Gastrocnemius medialis (tissue), 4 donors: ENCODE measurements at places on chromosomes 4 and X. TPM values are rescaled to one million over a fixed set of nuclear protein-coding genes. Genes with fewer than 3 reads are reported as not detected.

SHROOM2 gene
- total RNA-seq, result 0.29 TPM

STAP1 gene
- total RNA-seq, result not detected

TLL1 gene
- total RNA-seq, result 2.3 TPM

DNA sequence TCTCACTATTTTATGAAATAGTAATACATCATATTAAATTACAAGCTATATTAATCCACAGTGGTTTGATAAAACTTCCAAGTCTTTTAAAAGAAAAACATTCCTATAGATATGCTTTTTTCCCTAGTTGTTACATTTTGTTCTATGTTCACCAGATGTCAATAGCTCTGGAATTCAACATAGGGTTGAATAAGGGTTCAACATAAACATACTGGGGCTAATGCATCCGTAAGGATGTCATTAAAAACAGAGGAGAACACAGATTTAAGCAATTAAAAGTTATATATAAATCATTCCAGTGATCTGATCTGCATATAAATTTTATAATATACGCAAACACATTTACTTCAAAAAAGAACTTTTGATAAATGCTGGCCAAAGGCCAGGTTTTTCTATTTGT is 32.5 kb downstream of the SULT1B1 start:
- H3K27ac ChIP-seq, result no peak overlapping the region
- DNase-seq, result no peak
- H3K4me1 ChIP-seq, result no peaks in the 10 kb centered on the region
- H3K27me3 ChIP-seq, result no peaks in the 10 kb centered on the region
- H3K4me3 ChIP-seq, result no peak overlapping the region

DNA sequence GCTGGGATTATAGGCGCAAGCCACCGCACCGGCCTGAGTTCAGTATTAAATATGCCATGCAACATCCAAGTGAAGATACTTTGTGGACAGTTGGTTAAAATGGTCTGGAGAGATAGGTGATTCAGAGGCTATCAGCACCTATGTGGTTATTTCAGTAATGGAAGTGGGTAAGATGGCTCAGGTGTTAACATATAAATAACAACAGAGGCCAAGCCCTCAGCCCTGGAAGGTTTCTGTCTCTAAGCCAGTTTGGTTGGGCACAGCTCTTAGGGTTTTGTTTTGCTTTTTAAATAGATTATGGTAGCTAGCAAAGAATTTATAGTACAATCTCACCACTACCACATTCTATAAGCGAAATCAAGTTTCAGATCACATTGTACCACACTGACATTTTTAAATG is 16.6 kb downstream of the FAM114A1 start:
- no peaks in the 10 kb centered on the region for H3K4me1 ChIP-seq
- no peak overlapping the region for H3K4me3 ChIP-seq

DNA sequence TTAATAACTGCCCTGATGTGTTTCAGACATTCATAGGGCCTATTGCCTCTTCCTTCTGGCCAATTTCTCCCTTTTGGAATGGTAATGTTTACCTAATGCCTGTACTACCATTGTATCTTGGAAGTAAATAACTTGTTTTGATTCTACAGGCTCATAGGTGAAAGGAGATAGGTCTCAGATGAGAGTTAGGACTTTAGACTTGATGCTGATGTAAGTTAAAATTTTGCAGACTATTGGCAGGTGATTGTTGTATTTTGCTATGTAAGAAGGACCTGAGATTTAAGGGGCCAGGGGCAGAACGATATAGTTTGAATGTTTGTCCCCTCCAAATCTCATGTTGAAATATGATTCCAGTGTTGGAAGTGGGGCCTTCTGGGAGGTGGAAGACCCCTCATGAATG is 215.5 kb downstream of the SLC39A8 start:
- H3K4me1 ChIP-seq, result no peaks in the 10 kb centered on the region
- no peaks in the 10 kb centered on the region for H3K27me3 ChIP-seq
- H3K36me3 ChIP-seq, result no peaks in the 10 kb centered on the region
- no peak overlapping the region for H3K4me3 ChIP-seq
- DNase-seq, result no peak

DNA sequence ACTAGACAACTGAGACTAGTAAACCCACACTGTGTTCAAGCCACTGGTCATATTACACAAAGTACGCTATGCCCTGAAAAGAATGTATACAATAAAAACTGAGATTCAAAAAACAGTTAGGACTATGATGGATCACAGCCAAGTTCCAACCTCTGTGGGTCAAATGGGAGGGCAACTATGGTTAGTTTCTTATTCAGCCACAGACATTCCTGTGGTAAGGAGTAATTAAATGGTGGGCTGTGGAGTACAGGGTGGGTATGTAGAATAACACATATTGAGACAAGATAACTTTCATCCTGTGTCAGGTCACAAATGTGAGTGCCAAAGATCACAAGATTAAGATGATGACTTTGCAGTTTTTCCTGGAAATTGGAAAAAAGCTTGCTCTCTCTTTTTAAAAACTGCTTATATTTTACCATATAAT is 167.2 kb downstream of the NPNT start:
- H3K4me1 ChIP-seq, result no peaks in the 10 kb centered on the region
- H3K4me3 ChIP-seq, result no peak overlapping the region
- no peak overlapping the region for H3K27ac ChIP-seq
- no peaks in the 10 kb centered on the region for H3K27me3 ChIP-seq
- DNase-seq, result no peak
